Activated CD8-positive, alpha-beta T cell treated with anti-CD3 and anti-CD28 coated beads for 36 hours (primary cell): ENCODE measurements at places on chromosomes 3 and 15. TPM values are rescaled to one million over a fixed set of nuclear protein-coding genes. Genes with fewer than 3 reads are reported as not detected.

Gene MESP2
- total RNA-seq: not detected

Gene SAMMSON
- not detected for total RNA-seq

Gene IQCH
- 1.2 TPM for total RNA-seq

Gene NR1I2
- total RNA-seq: 1.0 TPM

Gene HIGD1A
- 60.5 TPM for total RNA-seq

Gene FOXL2
- total RNA-seq: not detected

Gene SLC12A8
- 1.6 TPM for total RNA-seq

Gene RUBCN
- 27.7 TPM for total RNA-seq

Gene NLGN1
- total RNA-seq: not detected

Gene CFAP91
- not detected for total RNA-seq
